ENCODE measurements at places on chromosomes 2 and 18.

DNA sequence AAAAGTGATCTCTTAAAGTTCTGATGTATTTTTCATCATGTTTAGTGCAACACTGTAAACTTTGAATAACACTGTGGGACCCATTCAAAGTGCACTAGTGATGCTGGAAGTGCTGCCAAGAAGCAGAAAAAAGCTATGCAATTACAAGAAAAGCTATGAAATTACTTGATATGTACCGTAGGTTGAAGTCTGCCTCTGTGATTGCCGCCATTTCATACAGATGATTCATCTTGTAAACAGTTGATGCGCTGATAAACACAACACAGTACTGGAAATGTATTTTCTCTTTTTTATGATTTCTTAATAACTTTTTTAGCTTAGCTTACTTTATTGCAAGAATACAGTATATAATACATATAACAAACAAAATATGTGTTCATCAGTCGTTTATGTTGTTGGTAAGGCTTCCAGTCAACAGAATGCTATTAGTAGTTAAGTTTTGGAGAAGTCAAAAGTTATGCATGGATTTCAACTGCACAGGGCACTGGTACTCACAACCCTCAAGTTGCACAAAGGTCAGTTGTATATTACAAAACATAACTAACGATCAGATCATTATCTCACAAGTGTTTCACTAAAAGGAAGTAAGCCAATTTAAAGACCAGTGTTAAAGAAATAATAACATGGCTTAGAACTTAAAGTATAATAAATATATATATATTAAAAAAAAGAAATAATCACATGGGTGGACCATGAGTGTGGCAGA lies 82.0 kb downstream of the SGPP2 start:
- DNase-seq: no peak

- DNase-seq: no peak
Observed at GRCh38 chr2:233611284-233611683, 6.1 kb upstream of the UGT1A8 start.

DNA sequence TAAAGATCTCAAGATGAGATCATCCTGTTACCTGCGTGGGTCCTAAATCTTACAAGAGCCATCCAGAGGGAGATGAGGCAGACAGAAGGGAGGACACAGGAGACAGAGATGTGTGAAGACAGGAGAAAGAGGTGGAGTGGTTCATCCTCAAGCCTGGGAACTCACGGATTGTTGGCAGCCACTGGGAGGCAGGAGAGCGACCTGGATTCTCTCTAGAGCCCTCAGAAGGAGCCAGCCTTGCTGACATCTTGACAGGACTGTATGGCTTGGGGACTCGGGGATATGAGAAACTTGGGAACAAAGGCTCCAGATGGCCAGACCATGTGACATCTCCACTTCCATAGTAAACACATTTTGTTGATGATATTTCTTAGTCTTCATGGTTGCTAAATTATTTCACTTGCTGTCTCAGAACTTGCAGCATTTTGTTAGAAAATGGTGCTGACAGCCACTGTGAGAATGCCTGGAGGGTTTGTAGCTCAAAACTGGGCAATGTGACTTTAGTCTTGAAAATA lies 57.8 kb upstream of the MC2R start:
- no peak for DNase-seq

- DNase-seq: no peak
Observed at GRCh38 chr2:160402501-160402900, 91.1 kb downstream of the RBMS1 start.

- DNase-seq: no peak
Observed at GRCh38 chr18:76459687-76460350, 35.2 kb downstream of the ZNF516 start.

DNA sequence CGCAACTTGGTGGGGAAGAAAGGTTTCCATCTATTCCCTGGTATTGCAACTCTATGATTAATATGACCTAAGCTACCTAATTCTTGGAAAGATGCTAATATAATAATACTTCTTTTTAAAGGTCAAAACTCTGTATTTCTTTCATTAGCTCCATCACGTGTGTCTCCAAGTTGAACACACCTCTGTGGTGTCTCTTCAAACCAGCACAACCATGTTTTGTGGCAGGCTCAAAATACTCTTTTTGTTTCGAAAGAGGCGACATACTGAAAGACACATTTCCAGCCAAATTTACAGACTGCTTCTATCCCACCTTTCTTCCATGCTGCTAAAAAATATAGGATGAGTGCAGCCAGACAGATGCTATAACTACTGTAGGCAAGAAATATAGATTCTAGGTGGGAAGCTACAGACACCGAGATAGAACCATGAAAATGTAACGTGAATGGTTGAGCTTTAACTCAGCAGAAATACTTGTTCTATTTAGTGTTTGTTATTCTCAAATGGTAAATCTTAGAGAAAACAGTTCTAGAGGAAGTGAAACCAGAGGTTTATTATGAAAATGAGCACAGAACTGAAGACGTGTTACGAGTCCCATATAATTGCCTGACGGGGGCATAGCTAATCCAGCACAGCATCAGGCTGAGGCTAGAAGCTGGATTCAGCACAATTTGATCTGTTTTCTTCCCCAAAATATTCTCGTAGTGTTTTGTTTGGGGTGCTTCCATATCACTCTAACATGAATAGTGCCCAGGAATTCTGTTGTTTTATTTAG lies 991.5 kb upstream of the FANCL start:
- no peak for DNase-seq

GRCh38 chr2:119227346-119227745 lies 3.7 kb downstream of the STEAP3 start:
- DNase-seq: no peak

DNA sequence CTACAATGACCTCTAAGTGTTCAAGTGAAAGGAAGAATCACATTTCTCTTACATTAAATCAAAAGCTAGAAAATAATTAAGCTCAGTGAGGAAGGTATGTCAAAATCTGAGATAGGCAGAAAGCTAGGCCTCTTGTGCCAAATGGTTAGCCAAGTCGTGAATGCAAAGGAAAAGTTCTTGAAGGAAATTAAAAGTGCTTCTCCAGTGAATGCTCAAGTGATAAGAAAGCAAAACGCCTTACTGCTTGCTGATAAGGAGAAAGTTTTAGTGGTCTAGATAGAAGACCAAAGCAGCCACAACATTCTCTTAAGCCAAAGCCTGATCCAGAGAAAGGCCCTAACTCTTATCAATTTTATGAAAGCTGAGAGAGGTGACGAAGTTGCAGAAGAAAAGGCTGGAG lies 932.3 kb upstream of the ACVR2A start:
- DNase-seq: no peak

- no peak for DNase-seq
Observed at GRCh38 chr2:137254052-137254451, 488.7 kb downstream of the THSD7B start.
